ENCODE measurements at places on chromosomes 11 and 22.

- H3K36me3 ChIP-seq, result no peaks in the 10 kb centered on the region
- DNase-seq, result no peak
- H3K4me1 ChIP-seq, result no peaks in the 10 kb centered on the region
- no peak overlapping the region for H3K4me3 ChIP-seq
- no peaks in the 10 kb centered on the region for H3K27me3 ChIP-seq
- no peak overlapping the region for H3K27ac ChIP-seq
Measured at GRCh38 chr11:126139111-126140091, 72.0 kb downstream of the RPUSD4 start.

DNA sequence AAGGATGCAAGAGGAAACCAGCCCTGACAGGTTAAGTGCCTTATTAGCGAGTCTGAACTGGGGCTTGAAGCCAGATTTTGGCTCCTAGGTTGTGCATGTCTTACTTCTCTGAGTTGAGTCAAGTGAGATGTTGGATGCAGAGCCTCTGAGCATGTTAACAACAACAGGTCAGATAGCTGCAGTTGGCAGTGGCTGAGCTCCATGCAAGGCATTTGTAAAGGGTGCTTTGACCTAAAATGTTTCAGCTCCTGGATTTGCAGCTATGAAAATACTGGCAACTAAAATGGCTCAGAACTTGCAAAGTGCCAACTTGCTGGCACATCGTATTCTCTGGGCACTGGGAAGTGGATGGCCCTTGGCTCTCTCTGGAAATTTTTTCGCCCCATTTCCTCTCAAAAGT is 16.4 kb upstream of the CSRP3 start:
- no peaks in the 10 kb centered on the region for H3K27me3 ChIP-seq
- no peak overlapping the region for H3K4me3 ChIP-seq
- no peak overlapping the region for H3K27ac ChIP-seq
- H3K4me1 ChIP-seq, result no peaks in the 10 kb centered on the region
- no peaks in the 10 kb centered on the region for H3K36me3 ChIP-seq
- DNase-seq, result no peak

- H3K4me3 ChIP-seq, result no peak overlapping the region
- no peaks in the 10 kb centered on the region for H3K27me3 ChIP-seq
- no peaks in the 10 kb centered on the region for H3K36me3 ChIP-seq
- DNase-seq, result no peak
- peaks cover 4% of the 10 kb centered on the region for H3K4me1 ChIP-seq
Measured at GRCh38 chr11:123696183-123696582, 41.8 kb upstream of the SCN3B start.

GRCh38 chr22:25843660-25844405 is 101.8 kb downstream of the MYO18B start:
- no peak overlapping the region for H3K27ac ChIP-seq

- no peak for DNase-seq
- no peak overlapping the region for H3K27ac ChIP-seq
- no peak overlapping the region for H3K4me3 ChIP-seq
- no peaks in the 10 kb centered on the region for H3K36me3 ChIP-seq
- no peaks in the 10 kb centered on the region for H3K27me3 ChIP-seq
Measured at GRCh38 chr11:57251491-57252104, 14.5 kb upstream of the APLNR start.

- no peaks in the 10 kb centered on the region for H3K27me3 ChIP-seq
- DNase-seq, result peak; percentile 46
- peak overlapping the region; percentile 55 for H3K4me3 ChIP-seq
Measured at GRCh38 chr11:14380947-14381561, 22.1 kb upstream of the RRAS2 start.

DNA sequence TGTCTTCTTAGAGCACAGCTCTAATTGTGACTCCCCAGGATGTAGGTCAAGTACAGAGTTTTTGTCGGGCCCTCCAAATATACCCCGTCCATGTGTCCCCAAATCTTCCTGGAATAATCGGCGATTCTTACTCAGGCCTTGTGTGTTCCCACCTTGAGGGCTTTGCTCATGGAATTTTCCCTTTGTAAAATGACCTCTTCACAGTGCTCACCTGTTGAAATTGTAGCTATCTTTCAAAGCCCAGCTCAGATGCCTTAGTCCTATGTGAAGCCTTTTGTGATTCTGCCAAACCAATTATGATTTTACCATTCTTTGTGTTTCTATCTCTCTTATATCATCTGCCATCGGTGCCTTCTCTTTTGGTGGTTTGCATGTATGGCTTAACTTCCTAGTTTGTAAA is 30.1 kb upstream of the RAG2 start:
- no peaks in the 10 kb centered on the region for H3K27me3 ChIP-seq
- H3K36me3 ChIP-seq, result no peaks in the 10 kb centered on the region
- no peak overlapping the region for H3K27ac ChIP-seq
- no peak overlapping the region for H3K4me3 ChIP-seq
- 0 out of 2 replicates have a peak, but pooled peaks cover 3% of the 10 kb centered on the region for H3K4me1 ChIP-seq

- H3K27me3 ChIP-seq, result no peaks in the 10 kb centered on the region
- no peak overlapping the region for H3K27ac ChIP-seq
- no peaks in the 10 kb centered on the region for H3K36me3 ChIP-seq
- no peak for DNase-seq
Measured at GRCh38 chr11:121534131-121535093, 81.6 kb upstream of the SORL1-AS1 start.

- no peaks in the 10 kb centered on the region for H3K4me1 ChIP-seq
- no peaks in the 10 kb centered on the region for H3K36me3 ChIP-seq
- H3K4me3 ChIP-seq, result no peak overlapping the region
Measured at GRCh38 chr11:42913731-42914130, 398.1 kb upstream of the API5 start.

GRCh38 chr11:79413268-79413667 is 27.6 kb downstream of the TENM4 start:
- no peaks in the 10 kb centered on the region for H3K27me3 ChIP-seq
- H3K27ac ChIP-seq, result no peak overlapping the region
- DNase-seq, result no peak
- no peak overlapping the region for H3K4me3 ChIP-seq
- H3K4me1 ChIP-seq, result no peaks in the 10 kb centered on the region

DNA sequence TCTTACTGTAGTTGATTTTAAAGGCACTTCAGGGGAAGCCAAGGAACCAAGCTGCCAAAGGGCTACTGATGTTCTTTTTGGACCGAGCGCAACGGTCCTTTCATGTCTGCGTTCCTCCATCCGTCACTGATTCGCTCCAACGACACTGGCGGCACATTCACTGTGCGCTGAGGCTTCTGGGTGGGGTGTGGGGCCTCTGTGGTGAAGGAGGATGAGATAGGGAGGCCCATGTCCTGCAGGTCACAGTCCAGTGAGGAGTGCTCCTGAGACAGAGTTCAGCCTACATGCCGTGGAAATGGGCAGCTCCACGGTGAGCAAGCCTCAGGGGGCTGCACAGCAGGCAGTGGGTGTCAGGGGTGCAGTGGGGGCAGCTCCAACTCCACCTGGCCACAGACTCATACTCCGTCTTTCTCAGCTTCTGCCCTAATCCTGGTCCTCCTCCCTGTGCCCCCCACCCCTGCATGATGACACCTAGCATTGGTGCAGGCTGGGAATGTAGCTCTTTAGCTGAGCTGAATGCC is 87.8 kb upstream of the SHANK2 start:
- DNase-seq, result no peak
- H3K27me3 ChIP-seq, result peaks cover 88% of the 10 kb centered on the region
- no peak overlapping the region for H3K4me3 ChIP-seq

DNA sequence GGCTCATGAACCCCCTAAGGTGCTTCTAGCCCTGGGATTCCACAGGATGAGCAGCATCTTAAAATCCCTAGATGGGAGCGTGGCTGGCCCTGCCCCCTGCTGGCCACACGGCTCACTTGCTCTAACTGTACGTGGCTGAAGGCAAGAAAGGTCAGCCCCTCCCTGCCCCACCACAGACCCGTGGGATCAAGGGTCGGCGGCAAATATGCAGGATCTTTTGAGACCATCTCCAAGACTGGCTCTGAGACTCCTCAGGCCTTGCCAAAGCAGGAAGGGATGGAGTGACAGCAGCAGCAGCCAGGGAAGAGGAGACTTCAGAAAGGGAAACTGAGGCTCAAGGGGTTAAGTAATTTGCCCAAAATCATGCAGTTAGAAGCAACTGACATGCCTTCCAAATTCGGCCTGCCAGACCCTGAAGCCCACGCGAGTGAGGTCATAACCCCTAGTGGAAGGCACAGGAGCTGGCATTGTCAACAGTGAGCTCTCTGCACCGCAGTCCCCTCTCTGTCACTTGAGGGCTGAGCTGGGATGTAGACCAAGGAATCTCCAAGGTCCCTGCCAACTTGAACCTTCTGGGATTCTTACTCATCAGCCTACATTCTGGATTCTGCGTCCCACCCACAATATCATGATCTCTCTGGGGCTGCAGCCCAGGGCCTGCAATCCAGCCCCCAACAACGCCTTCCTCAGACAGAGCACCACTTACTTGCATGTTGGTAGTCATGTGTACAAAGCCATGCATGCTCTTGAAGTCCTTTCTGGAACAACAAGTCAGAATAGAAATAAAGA is 31.4 kb downstream of the CREB3L1 start:
- no peaks in the 10 kb centered on the region for H3K36me3 ChIP-seq
- no peaks in the 10 kb centered on the region for H3K27me3 ChIP-seq
- H3K27ac ChIP-seq, result no peak overlapping the region

DNA sequence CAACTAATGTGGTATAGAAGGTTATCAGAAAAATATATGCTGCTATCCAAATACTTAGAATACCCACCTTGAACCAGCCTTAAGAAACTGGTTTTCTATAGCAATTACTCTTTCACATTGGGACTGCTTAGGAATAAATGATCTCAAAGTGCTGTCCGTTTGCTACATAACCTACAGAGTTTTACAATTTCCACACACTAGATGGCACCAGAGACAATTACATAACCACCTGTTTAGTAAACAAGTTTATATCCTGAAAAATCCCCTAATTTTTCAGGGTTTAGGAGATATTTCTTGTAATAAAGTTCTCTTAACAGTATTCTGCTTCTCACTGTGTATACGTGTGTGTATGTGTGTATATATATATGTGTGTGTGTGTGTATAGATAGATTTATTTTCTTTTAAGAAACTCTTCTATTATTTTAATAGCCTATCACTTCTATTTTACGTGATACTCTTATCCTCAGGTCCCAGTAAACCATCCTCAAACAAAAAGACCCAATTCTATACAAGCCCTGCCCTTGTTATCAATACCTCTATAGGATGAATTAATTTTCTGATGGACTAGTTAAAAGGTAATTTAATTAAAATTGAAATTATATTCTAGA is 6.7 kb upstream of the OR5I1 start:
- no peaks in the 10 kb centered on the region for H3K36me3 ChIP-seq
- H3K27ac ChIP-seq, result no peak overlapping the region
- H3K4me3 ChIP-seq, result no peak overlapping the region
- DNase-seq, result peak; percentile 57
- H3K27me3 ChIP-seq, result no peaks in the 10 kb centered on the region

- peaks cover 81% of the 10 kb centered on the region for H3K4me1 ChIP-seq
- no peak for DNase-seq
- no peak overlapping the region for H3K4me3 ChIP-seq
- H3K36me3 ChIP-seq, result no peaks in the 10 kb centered on the region
- peak overlapping the region; percentile 82 for H3K27ac ChIP-seq
Measured at GRCh38 chr11:65438257-65439151, 15.9 kb downstream of the NEAT1 start.

DNA sequence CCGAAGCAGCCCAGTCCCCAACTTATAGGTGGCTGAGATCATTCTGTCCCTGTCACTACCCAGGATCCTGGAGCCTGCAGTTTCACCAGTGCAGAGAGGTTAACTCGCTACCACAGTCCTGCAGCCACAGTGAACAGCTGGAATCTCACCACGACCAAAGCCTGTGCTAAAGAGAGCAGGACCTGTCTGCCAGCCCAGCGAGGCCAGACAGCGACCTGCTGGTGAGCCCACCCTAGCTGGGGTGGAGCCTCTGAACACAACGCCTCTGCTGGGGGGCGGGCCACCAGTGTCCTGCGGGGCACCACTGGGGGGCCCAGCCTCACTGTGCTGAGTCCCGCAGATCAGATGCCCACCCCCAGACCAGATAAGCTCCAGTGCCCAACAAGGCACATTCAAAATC is 33.3 kb downstream of the DAGLA start:
- no peak overlapping the region for H3K4me3 ChIP-seq
- H3K27ac ChIP-seq, result no peak overlapping the region
- DNase-seq, result no peak
- no peaks in the 10 kb centered on the region for H3K4me1 ChIP-seq
- peaks cover 100% of the 10 kb centered on the region for H3K27me3 ChIP-seq

DNA sequence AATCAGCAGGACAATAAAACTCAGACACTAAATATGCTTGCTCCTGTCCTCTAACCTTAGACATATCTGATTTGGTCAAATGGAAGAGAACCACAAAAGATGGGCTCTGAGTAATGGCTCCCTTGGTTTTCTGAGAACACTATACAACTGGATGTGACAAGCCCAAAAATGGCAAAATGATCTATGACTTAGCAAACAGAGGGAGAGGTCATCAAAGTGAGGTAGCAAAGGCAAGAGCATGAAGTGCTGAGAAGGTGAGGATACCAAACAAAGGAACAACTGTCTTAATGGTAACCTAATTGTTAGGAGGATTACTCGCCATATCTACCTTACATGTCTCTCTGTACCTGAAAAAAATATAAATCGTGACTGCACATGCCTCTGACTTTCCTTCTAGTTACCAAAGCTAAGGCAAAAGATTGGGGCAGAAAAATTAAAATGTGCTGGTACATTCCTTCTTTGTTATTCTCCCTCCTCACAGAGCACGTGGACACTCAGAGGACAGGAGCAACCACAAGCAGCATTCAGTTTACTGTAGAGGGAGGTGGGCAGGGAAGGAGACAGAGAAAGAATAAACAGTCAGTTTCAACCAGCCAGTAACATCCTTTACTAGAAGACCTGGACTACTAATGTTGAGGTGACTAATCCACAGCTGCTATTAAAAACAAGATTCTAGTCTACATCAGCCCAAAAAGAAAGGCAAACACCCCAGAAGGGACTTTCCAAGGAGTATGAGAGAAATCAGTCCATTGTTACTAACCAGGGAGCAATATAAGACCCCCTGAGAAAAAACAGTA is 88.8 kb downstream of the AMBRA1 start:
- H3K4me3 ChIP-seq, result no peak overlapping the region
- DNase-seq, result peak; percentile 36

DNA sequence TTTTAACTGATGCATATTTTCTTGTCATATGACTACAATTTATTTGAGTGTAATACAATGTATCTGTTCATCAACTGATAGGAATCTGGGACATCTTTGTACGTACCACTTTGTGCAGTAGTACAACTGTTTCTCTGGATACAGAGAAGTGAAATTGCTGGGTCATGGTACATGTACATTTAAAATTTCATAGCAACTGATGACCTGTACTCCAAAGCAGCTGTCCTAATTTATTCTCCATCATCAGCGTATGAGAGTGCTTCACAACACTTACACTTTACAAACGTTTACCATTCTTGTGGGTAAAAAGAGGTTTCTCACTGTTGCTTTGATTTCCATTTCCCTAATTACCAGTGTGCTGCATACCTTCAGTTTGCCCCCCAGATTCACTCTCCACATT is 552.8 kb upstream of the CADM1 start:
- no peaks in the 10 kb centered on the region for H3K36me3 ChIP-seq
- no peaks in the 10 kb centered on the region for H3K4me1 ChIP-seq
- H3K4me3 ChIP-seq, result no peak overlapping the region
- no peak overlapping the region for H3K27ac ChIP-seq
- no peaks in the 10 kb centered on the region for H3K27me3 ChIP-seq
